ENCODE measurements at places on chromosomes 5 and 9.

- no peak for DNase-seq
These were observed 34.9 kb upstream of the BASP1 start for GRCh38 chr5:17182494-17182893.

DNA sequence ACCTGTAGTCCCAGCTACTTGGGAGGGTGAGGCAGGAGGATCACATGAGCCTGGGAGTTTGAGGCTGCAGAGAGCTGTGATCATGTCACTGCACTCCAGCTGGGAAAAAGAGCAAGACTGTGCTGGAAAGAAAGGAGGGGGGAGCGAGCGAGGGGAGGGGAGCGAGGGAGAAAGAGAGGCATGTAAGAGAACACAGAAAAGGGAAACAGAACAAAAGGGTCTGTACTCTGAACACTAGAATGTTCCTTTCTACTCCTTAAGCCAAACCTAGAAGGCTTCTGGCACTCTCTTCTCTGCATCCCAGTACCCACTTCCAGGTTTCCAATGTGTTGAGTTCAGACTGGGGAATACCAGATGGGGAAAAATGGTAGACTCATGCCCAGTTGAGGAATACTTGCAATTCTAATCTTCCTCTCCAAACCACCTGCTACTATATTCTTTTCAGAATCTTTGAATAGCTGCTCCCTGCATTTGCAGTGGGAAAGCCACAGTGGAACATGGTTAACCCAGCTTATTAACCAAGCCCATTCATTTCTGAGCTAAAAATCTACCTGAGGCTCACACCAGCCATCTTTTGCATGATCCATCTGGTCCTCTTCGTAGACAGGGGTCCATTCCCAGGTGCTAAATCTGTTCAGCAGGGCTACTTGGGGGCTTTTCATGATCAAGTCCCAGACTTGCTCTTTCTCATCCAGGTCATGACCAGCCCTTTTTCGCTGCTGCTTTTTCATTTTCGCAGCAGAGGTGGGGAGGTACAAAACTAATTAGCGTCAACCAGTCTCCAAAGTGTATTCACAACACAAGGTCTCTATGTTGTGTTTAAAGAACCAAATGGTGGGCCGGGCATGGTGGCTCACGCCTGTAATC lies 34.9 kb downstream of the SEMA4D start:
- DNase-seq = no peak

- no peak for DNase-seq
These were observed 75.3 kb upstream of the NR4A3 start for GRCh38 chr9:99746406-99746805.

GRCh38 chr5:133338504-133339355 lies 273.6 kb downstream of the FSTL4 start:
- no peak for DNase-seq

DNA sequence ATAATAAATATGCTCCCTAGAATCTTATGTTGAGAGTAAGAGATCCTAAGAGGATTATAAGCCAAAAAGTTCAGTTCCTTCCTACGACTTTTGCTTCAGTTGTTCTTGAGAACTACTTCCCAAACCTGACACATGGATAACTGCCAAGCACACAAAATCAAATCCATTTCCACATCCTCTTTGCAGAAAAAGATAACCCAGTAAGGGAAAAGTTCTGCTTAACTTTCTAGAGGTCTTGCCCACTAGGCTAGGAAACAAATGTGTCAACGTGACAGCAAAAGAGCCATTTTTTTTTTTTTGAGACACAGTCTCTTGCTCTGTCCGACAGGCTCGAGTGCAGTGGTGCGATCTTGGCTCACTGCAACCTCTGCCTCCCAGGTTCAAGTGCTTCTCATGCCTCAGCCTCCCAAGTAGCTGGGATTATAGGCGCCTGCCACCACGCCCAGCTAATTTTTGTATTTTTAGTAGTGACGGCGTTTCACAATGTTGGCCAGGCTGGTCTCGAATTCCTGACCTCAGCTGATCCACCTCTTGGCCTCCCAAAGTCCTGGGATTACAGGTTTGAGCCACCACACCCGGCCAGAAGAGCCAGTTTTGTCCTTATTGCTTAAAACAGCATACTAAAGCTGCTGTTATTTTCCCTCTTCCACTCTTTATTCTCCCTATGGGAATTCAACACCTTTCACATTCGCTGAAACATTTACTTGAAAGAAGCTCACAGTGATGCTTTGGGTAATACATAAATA lies 24.2 kb downstream of the CSNK1A1 start:
- no peak for DNase-seq

DNA sequence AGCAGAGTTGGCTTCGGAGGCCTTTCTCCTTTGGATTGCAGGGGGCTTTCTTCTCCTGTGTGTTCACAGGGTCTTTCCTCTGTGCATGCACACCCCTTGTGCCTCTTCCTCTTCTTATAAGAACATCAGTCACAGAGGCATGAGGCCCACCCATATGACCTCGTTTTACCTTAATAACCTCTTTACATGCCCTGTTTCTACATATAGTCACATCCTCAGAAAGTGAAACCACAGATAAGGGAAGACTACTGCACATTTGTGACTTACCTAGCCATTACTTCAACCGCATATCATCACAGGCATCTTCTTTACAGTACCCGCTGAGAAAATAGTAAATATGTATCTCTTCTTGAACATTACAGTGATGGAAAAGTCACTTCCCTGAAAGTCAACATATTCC lies 204.9 kb upstream of the TARS1 start:
- DNase-seq = no peak

- no peak for DNase-seq
These were observed 731.6 kb downstream of the BRINP1 start for GRCh38 chr9:118637681-118638080.

DNA sequence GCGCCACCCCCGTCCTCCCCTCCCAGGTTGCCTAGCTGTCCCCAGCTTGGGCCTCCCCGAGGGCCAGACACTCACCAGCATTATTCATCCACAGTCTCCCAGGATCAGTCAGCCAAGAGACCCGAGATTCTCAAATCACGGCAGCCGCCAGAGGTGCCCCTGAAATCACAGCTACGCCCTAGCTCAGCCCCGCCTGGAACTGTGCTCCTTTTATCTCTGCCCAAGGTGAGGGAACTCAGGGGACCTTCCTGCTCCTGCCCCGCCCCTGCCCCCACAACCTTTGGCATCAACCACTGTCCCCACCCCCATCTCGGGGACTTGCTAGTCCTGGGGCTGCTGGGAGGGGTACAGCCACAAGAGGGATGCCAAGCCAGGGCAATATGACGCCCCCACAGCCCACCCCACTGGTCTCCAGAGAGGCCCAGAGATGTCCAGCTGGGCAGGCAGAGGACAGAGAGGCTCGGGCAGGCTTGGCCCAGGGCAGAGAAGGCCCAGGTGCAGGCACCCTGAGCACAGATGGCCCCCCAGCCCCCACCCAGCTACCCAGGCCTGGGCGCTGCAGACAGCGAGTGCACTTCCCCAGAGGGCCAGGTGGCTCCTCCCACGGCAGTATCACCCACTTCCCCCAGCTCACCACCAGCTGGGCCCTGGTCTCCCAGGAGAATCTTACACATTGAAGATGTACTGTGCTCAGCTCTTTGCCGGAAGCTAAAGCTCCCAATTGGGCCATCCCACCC lies at the start of gene FUT7:
Gene FUT7 (minus strand): TSS at position 185 of the 737 bp plus-strand sequence. CDS start 97 bp downstream, at position 88.
- DNase-seq = no peak

DNA sequence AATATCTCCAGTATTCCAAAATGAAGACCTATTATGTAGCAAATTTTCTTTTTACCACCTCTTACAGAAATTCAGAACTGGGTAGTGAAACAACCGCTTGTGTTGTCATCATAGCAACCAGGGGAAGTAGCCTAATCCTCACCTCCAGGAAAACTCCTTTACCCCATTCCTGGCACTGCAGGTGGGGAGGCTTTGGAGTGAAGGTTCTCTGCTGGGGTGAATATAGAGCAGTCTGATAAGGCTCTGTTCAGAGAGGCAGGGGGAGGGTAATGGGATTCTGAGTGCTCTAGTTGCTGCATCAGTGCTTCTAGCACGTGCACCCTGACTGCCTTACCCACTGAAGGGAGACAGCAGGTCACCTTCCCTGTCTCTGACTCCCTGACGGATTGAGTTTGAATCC lies 116.2 kb downstream of the MAN2A1 start:
- no peak for DNase-seq

GRCh38 chr5:74333430-74333829 lies 307.1 kb downstream of the ENC1 start:
- no peak for DNase-seq

- no peak for DNase-seq
These were observed 61.3 kb downstream of the GDA start for GRCh38 chr9:72210522-72210921.

DNA sequence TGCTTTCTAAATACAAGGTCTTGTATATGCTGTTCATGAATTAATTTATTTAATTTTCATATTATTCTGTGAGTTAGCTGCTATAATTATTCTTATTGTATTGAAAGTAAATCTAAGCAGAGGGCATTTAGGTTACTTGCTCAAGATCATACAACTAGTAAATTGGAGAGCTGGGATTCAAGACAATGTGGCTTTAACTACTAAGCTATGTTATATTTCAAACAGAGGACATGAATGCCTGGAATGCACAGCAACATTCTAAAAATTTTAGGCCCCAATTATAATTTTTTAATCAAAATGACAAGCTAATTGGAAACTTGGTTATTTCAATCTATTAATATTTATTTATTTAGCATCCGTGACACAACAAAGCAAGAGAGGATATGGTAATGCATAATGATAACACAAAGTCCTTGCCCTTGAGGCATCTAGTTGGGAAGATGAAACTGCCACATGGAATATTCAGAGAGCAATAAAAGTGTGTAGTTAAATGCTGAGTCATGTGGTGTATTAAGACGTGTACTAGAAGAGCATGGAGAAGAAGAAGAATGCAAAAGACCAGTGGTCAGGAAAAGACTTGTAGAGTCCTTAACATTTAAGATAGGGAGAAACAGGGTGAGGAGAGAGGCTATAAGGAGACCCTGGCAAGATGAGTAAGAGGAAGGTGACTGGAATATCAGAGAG lies 24.4 kb downstream of the CTXN3 start:
- no peak for DNase-seq

GRCh38 chr9:84718476-84718875 lies 48.9 kb downstream of the NTRK2 start:
- no peak for DNase-seq

DNA sequence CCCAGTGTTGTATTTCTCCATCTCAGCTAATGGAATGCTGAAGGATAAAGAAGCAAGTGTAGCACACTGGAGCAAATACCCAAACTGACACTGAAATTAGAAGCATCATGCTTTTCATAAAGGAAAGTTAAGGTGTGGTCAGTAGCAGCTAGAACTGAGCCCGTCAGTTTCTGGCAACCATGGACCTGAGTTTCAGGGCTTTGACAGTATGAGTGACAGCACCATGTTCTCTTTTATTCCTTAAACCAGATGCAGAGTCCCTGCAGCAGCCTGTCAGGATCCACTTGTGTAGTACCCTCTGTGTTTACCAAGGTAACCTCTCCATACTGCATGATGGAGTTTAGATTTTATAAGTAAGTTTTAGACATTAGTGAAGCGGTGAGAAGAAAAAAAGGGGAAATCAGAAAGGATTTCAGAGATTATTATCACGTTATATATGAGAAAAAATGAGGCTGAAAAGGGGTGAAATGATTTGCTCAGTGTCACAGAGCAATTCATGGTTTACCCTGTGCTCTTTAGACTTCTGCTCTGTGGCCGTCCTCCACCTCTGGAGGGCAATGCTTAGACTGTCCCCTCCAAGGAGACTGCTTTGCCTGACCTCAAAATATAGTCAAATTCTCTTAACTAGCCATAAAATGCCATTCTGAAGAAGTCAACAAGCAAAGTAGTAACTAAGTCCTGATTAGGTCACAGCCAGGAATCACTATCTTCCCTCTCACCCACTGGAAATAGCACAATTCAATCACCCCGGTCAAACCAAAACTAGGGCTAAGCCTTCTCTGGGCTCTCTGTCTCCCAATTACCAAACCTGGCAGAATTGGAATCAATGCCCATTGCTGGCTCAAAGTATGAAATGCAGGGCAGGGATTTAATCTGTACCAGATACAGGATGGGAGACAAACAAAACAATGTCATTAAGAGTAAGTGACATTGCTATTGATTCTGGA lies 10.5 kb upstream of the MYOT start:
- DNase-seq = no peak

DNA sequence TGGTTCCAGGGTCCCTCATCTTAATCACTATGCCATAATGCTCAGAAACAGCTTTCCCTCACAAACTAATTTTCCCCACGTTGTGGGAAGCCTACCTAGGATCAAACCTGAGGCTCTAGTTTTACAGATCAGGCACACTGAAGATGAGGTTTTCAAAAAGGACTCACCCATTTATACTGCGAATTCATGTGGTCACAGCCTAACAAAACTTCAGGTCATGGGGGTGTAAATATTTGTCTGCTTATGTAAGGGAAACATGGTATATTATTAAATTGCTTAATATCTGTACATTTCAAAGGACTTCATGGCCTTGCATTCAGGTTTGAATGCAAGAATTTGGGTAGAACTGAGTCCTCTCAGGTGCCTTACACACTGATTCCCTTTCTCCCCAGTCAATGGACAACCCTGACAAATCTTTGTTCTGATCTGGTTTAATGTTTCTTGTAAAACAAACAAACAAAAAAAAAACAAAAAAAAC lies 12.1 kb downstream of the ZFAND5 start:
- DNase-seq = no peak

DNA sequence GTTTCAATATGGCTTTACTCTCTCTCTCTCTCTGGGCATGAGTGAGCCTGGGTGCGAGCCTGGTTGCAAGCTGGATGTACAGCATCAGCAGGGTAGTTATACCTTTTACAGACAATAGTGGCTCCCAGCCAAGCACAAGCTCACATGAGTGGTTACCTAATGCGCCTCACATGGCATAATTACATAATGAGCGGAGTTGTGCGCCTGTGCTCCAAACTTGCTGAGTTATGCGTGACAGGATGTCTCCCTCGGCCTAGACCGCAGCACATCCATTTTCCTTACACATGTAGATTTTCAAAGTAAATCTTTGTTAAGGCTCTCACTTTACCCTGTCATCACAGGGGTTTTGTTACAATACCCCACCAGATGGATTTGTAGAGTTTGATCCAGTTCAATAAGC lies 233.5 kb upstream of the WWC1 start:
- no peak for DNase-seq

- DNase-seq = no peak
These were observed 116.3 kb upstream of the SLC25A48 start for GRCh38 chr5:135718151-135718550.

DNA sequence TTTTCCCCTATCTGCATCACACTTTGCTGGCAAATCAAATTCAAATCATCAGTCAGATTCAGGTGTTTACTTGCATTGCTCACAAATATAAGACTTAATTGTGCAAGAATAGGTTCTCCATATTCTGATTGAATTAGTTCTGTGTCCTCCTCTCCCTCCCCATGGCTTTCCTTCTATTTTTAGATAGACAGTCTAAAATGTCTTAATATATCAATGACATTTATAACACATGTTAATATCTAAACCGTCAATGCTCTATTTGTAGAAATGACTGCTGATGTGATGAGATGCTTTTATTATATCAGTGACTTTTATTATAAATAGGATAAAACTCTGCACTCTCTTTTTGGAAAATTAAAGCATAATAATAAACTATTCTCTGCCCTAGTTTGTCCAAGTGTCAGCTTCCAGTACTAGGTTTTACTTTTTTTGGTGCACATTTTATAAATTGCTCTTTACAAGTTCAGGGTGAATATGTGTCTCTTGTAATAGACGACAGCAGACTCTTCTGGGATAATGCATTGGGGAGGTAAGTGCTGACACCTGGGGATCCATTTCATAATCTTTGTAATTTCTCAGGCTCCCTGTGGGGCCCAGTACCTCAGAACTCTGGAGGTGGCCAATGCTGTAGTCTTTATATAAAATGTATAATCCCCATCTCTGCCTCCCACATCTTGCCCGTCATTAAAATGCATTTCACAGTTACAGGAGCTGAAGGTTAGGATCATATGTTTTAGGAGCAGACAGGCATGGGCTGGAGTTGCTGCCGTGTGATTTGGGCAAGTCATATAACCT lies 321.5 kb downstream of the BRINP1 start:
- no peak for DNase-seq
